Stomach (tissue), 19 donors: ENCODE measurements at places on chromosomes 7 and 10. TPM values are rescaled to one million over a fixed set of nuclear protein-coding genes. Genes with fewer than 3 reads are reported as not detected.

- no peak overlapping the region for H3K27ac ChIP-seq
- no peaks in the 10 kb centered on the region for H3K27me3 ChIP-seq
- DNase-seq: no peak
- H3K4me1 ChIP-seq: peaks cover 4% of the 10 kb centered on the region
- peaks cover 8% of the 10 kb centered on the region for H3K36me3 ChIP-seq
Measured at GRCh38 chr10:59354434-59354833, 7.9 kb downstream of the FAM13C start.

- no peak for DNase-seq
- H3K27ac ChIP-seq: no peak overlapping the region
- H3K36me3 ChIP-seq: no peaks in the 10 kb centered on the region
- H3K4me3 ChIP-seq: no peak overlapping the region
- no peaks in the 10 kb centered on the region for H3K27me3 ChIP-seq
- H3K4me1 ChIP-seq: no peaks in the 10 kb centered on the region
Measured at GRCh38 chr7:48183370-48183743, 12.1 kb downstream of the ABCA13 start.

- H3K4me3 ChIP-seq: no peak overlapping the region
- H3K36me3 ChIP-seq: peaks cover 98% of the 10 kb centered on the region
- no peaks in the 10 kb centered on the region for H3K27me3 ChIP-seq
Measured at GRCh38 chr10:127064474-127064873, 131.9 kb downstream of the INSYN2A start.

The PRKG1 gene
- 89.2 TPM for total RNA-seq
